ENCODE measurements at places on chromosomes 4 and X.
A peak's percentile ranks its signal among the peaks of the same experiment; 100 is the strongest.

DNA sequence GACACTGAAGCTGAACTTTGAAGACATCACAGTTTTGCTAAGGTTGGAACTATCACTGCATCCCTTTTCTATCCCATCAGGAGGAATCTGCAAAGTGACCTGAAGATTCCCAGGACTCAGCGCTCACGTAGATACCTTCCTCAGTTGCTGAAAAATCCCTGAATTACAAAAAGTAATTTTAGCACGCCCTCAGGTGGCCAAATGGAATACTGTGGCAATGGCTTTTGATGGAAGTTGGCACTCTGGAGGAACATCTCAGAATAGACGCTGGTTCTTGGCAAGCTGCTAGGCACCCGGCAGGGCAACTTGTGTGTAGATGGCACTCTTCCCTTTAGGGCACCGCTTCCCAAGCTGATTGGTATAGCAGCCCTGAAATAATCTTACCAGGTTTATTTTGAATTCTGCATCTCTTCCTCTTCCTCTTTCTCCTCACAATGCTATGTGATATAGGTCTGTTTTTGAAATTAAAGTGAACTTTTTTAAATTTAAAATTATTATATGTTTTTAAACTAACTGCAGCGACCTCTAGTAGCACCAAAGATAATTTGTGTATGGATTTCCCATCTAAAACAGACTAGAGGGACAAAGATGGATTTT, 16.3 kb upstream of the ESX1 start:
- peak; percentile 13 for DNase-seq

DNA sequence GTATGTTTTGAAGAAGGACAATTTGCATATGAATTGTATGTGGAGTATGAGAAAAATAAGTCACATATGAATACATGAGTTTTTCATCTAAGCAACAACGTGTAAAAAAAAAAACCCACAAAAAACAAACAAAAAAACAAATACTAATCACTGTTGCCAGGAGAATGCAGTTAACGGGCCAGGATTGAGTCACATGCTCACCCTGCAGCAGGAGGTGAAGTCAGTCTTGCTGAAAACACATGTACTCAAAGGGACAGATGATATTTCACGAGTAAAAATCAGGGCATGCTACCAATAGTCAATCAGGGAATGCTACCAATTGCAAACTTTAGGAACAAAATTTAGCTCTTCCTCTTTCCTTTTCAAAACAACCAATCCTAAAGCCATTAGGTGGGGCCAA, 10.4 kb upstream of the DCLK2 start:
- DNase-seq: no peak

DNA sequence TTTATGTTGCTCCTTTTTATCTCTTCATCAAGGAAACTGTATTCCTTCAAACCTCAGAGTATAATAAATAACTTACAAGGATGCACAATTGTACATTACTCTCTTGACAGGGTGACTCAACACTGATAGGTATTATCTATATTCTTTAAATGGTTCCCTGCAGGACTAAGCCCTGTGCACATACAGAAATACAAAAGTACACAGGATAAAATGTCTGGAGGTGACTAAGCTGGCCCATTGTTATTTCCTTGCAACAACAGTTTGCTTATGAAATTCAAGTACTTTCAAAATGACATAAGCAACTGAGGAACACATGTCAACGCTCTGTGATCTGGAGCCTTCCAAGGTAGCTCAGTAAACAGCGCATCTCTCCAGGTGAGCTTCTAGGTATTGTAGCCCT, 83.8 kb upstream of the RPL34 start:
- DNase-seq: no peak

- no peak for DNase-seq
These were observed 1804.7 kb downstream of the STIM2 start for GRCh38 chr4:28665306-28665705.

DNA sequence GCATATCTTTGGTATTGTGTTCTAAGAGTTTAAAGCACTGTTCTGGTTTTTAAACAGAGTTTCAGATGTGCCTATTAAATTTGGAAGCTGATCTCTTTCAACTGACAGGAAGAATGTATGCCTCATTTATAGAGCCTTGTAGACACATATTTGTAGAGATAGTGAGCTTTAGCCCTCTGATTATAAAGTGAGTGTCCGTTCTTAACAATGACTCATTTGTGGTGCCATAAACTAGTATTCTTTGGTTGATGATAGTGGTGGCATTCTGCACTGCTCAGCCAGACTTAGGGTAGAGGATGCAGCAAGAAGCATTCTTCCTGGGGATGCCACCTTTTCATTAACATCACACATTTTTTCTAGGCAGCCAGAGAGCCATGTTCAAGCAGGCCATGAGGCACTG, 121.7 kb downstream of the TLL1 start:
- no peak for DNase-seq

DNA sequence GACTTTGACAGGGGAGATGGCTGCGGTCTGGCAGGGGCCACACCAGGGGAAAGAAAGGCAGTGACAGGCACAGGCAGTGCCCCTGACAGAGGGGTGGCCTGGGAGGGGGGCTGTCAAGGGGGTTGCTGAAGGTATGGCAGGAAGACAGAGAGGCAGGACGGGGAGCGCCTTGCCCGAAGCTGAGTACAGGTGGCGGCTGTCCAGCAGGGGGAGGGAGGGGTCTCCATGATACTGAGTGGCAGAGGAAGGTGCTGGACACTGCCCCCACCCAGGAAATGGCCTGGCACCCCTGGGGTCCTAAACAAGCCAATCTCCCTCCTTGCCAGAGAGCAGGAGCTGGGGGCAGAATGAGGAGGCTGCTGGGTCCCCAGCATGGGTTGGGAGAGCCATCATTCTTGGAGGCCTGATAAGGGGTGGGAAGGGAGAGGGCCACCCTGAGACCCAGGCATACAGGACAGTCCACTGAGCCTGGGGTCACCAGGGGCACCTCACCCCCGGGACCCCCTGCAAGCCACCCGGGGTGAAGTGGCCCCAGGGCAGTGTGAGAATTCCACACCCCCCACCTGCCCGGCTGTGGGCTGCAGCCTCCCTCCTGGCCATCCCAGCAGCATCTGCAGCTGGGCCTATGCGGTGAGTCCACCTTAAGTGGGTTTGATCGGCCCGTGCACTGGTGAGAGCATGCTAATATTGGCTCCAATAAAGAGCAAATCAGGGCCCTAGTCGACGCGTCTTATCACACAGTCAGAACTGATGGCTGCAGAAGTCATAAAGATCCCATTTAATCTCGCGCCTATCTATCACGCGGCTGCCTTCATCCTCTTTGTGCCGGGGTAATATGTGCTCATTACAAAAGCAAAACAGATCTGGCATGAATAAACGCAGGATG, 108.5 kb downstream of the FAM53A start:
- no peak for DNase-seq

DNA sequence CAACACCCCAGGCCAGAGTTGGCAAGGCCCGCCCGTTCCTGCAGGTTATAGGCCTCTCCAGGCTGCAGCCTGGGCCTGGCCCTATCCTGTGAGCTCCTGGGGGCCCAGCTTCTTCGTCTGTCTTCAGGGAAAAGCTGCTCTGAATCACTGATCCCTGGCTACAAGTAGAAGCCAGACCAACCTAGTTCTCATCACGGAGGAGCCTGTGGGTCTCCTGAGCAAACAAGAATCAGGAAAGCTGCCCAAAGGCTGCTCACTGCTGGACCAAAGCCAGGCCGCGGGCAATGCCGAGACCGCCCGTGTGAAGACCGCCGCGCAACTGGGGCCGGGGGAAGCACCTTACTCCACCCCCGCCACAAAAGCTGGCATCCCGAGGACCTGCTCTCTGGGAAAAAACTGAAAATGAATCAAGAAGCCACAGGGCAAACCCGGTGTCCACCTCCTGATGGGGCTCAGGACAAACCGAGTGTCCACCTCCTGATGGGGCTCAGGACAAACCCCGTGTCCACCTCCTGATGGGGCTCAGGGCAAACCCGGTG, 12.8 kb downstream of the CTBP1 start:
- DNase-seq: no peak

GRCh38 chr4:160880180-160880579, 1283.6 kb downstream of the FSTL5 start:
- DNase-seq: no peak

DNA sequence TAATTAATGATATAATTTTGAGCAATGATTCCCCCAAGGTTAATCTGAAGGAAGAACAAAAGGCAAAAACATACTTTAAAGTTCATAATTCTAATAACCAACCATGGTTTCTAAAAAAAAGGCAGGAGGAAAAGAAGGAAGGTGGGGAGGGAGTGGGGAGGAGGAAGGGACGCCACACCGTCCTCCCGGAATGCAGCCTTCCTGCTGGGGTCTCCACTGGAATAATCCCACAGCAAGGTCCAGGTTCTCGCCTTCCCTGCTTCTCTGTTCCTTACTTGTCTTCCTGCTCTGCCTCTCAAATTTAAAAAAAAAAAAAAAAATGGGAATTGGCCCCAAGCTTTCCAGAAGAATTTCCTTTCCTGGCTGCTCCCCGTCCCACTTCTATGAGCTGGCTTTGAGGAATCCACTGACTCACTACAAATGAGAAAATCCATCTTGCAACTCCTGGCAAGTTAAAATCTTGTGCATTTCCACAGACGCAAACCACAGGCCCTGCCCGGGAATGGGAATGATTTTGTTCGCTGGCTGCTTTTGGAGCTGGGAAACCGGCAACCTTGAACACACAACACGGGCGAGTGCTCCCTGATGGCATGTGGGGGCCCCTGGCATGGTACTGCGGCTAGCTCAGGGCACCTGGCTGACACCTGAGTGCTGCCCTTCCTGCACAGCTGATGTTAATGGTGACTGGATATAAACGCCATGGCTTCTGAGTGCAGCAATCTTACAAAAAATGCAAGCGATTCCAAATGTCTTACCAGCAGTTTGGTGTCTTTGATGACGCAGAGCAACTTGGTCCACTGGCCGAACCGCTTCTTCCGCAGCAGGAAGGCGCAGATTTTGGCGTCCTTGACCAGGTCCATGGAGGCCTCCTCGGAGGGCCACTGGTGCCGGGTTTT, 97.0 kb downstream of the AFAP1 start:
- DNase-seq: no peak

- no peak for DNase-seq
These were observed 542 bp downstream of the RNF150 start for GRCh38 chr4:141132709-141133145.

GRCh38 chrX:68846536-68846935, 17.7 kb downstream of the EFNB1 start:
- no peak for DNase-seq

DNA sequence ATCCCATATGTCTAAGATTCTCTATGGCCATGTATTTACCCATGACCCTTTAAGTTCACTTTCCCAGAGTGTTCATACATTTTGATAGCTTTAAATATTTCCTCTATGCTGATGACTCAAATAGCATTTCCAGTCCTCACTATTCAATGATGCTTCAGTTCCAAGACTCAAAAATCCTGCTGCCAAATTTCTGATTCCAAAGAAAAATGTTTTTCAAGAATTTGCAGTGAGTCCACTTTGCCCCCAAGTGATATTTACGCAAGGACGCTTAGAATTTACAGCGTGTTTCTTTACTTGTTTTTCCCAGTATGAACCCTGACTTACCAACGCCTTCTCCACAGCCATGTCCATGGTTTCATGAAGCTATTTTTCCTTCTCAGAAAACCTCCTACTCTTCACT, 127.9 kb upstream of the PCDH18 start:
- no peak for DNase-seq

DNA sequence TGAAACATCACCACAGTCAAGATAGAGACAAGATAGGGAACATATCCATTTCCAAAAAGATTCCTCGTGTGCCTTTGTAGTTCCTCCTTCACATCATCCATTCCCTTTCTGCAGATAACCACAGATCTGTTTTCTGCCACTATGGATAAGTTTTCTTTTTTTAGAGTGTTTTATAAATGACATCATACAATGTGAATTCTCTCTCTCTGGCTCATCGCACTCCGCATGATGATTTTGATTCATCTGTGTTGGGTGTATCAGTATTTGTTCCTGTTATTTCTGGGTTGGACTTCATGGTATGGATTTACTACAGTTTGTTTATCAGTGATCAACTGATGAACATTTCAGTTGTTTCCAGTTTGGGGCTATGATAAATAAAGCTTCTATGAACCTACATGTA, 23.2 kb upstream of the ANXA3 start:
- DNase-seq: no peak

DNA sequence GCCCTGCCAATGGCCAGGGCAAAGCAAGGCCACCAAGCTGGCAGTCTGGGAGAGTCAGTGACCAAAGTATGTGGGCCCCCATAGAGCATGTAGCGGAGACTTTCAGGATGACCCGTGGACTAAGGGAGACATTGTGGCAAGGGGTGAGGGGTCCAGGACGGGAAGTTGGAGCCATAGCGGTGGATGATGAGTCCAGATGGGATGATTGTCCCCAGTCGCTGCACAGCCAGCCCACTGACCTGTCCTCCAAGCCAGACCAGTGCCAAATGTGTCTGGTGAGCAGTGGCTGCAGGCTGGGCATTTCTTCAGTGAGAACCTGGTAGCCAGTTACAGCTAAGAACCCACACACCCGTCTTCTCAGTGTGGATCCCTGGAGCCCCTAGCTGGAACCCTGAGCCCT, 34.3 kb downstream of the ZNF185 start:
- DNase-seq: no peak

DNA sequence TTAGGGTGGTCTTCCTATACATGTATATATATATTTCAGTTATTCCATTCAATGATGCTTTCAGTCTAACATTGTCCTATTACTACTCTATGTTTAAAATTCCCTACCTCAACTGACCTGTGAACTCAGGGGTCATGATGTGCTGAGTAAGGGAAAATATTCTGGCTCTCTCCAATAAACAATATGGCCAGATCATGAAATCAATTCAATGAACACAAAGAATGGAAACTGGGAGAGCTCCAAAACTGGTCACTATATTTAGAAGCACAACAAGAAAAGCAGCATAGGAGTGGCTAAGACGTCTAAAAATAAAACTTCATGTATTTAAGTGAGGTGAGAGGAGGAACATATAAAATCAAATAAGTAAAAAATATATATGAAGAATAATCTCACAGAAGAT, 304.5 kb downstream of the PPP3CA start:
- no peak for DNase-seq

- DNase-seq: no peak
These were observed 25.6 kb upstream of the SLC25A4 start for GRCh38 chr4:185117300-185117934.

DNA sequence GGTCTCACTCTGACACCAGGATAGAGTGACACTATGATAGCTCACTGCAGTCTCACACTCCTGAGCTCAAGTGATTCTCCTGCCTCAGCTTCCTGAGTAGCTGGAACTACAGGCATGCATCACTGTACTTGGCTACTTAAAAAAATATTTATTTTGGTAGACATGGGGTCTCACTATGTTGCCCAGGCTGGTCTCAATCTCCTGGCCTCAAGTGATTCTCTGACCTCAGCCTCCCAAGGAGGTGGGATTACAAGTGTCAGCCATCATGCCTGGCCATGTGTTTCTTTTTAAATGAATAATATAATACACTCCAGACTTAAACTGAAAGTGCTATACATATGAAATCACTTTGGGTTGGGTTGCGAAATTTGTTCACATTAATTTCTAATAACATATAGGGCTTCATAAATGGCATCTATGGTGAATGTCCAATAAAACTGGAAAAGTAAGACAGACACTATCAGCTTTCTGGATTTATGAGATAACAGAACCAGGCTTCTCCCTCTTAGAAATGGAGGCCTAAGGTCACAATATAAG, 48.0 kb downstream of the SEC24D start:
- no peak for DNase-seq
